ENCODE measurements at places on chromosomes 7 and 10.

GRCh38 chr10:96606946-96607345 is 20.1 kb upstream of the TM9SF3 start:
- no peak for DNase-seq

GRCh38 chr7:128909625-128910568 is 612 bp downstream of the KCP start:
- no peak for DNase-seq

DNA sequence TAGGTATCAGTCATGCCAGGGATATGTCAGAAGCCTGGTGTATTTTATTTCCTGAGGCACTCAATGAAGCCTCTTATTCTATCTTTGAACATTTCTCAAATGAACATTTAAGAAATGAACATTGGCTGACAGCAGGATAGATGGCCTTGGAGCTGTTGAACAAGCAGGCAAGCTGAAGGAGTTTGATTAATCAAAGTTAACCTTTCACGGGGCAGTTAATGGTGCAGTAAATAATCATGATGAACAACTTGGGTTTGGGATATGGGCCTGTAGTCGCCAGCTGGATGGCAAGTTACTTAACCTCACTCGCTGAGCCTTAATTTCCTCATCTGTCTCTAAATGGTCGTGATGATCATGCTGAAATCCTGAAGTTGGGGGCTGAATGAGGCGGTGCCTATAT is 333.0 kb downstream of the SFMBT2 start:
- DNase-seq, result no peak

DNA sequence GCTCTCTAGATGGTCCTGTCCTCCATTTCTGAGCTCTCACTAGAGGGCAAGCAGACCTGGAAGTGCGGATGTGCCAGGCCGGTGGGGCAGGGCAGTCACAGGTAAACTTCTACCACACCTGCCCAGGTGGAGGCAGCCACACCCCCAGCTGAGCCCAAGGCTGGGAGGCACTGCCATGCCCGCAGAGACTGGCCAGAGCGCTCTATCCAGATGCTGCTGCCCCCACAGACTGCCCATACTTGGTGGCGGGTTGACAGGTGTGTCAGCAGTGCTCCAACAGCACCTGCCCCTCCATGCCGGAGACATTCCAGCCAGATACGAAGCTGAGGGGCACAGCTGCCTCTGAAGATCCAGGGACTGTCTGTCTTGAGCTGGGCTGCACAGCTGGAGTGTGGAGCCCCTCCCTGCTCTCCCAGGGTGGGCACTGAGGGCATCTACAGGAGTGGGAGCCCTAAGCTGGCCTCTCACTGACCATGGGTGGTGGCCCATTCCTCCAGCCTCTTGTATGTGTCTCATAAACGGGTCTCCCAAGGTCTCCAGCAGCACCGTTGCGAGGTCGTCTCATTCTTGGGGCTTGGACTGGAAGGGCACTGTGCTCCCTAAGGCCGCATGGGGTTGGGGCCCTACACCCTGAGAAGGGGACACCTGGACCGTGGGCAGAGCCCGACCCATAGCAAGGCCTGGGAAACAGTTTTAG is 38.2 kb upstream of the PPIF start:
- no peak for DNase-seq

DNA sequence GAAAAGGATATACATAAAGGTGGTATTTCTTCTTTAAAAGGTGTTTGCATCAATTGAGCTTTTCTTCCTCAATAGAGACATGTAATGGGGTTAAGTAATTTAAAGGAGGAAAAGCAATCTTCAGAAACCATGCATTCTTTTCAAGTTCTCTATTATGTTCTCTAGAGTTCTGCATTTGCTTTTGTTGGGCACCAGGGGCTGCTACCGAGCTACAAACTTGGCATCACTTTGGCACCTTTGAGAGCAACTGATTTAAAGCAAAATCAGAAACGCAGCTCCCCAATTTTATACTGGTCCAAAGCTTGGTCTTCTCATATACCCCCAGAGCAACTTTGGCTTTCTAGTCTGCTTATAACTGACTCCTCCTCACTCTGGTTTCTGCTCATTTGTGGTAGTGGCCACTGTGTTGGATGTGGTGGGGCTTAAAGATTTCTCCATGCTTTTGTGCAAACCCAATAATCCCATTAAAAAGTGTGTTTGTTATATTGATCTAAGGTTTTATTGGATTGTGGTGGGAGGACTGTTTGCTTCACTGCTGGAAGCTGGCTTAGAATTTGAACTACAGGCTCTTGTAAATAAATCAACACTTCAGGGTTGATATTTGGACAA is 712.1 kb downstream of the PHTF2 start:
- no peak for DNase-seq

GRCh38 chr7:1969459-1970284 is 263.1 kb downstream of the MAD1L1 start:
- no peak for DNase-seq

DNA sequence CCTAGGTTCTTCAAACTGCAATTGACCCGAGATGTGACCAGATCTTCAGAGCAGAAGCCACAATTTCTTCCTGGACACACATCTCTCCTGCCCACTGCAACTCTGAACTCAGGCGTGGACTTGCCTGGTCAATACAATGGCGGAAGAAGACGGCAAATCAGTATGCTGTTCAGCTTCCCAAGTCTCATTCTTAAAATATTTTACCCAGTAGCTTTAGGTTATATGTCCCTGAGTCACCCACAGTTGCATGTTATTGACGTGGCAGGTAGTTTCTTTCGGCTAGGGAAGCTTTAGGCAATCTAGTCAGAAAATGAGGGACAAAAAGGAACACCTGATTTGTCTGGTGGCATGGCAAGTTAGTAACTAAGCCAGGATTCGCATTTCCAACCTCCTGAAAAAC is 22.5 kb downstream of the CEP41 start:
- no peak for DNase-seq

DNA sequence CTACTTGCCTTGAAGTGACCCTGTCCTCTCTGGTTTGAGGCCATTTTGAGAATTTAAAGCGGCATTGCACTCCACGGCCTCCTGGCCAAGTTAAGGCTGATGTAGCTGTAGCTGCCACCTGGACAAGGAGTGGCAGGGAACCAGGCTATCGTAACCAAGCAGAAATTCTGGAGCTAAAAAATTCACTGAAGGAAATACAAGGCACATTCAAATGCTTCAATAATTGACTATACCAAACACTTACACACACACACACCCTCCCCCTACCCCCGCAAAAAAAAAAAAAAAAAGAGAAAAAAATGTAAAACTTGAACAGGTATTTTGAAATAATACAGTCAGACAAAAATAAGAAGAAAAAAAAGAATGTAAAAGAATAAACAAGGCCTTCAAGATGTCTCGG is 409.0 kb upstream of the SEMA3A start:
- DNase-seq, result no peak

- no peak for DNase-seq
Measured at GRCh38 chr10:11255796-11256444, 238.2 kb downstream of the CELF2 start.

DNA sequence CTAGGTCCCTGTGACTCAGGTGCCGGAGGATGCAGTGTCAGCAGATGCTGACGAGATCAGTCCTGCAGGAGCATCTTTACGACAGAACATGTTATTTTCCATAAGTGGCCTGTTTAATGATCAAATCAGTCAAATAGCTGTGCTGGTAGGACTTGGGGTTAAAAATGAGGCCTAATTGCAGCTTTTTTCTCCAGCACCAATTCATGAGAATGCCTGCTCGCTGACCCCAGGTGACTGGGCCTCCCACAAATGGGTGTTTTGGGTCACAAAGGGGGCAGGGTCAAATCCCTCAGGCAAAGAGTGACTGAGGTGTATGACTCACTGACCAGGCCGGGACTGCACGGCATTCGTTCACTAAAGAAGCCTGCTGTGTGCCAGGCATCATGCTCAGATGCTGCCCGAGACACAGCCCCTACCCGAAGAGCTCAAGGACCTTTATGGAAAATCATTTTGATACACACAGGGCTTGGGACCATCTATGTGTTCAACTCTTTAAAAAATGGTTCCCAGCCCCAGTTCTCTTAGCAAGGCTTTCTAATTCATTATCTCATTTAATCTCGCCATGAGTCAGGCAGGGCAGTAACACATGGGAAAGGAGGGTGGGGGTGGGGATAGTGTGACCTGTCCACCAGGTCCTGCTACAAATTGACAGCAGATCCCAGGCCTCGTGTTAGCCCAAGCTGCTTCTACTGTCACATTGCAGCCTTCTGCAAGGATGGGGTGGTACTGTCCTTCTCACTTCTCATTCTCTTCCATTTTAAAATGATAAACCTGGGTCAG is 21.1 kb downstream of the ZNF775 start:
- no peak for DNase-seq

DNA sequence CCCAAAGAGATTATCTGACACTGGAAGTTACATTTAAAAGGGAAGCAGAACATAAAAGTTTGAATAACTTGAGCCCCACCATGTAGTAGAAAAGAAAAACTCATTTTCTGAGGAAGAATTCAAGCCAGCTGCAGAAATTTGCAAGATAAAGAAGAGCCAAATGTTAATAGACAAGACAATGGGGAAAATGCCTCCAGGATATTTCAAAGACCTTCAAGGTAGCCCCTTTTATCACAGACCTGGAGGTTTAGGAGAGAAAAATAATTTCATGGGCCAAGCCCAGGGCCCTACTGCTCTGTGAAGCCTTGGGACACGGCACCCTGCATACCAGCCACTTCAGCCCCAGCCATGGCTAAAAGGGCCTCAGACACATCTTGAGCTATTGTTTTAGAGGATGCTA is 18.4 kb upstream of the AKR1C1 start:
- no peak for DNase-seq

GRCh38 chr7:71096351-71096750 is 35.6 kb upstream of the GALNT17 start:
- DNase-seq, result no peak

DNA sequence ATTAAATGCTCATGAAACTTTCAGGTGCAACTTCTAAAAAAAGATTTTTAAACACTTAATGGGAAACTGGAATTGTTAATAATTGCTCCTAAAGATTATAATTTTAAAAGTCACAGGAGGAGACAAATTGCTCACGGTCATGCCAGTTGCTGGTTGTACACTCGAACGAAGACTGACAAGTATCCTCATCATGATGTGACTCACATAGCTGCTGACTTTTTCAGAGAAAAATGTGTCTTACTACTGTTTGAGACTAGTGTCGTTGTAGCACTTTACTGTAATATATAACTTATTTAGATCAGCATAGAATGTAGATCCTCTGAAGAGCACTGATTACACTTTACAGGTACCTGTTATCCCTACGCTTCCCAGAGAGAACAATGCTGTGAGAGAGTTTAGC is 79.3 kb downstream of the ITGB8 start:
- no peak for DNase-seq

GRCh38 chr7:47954231-47954911 is 6.1 kb upstream of the PKD1L1 start:
- no peak for DNase-seq

GRCh38 chr10:132708441-132708840 is 77.5 kb downstream of the NKX6-2 start:
- DNase-seq, result no peak

- peak; percentile 95 for DNase-seq
Measured at GRCh38 chr7:19404912-19405329, 259.7 kb upstream of the FERD3L start.

- peak; percentile 45 for DNase-seq
Measured at GRCh38 chr7:81600608-81601007, 169.2 kb downstream of the HGF start.

GRCh38 chr7:110386913-110387312 is 704.0 kb upstream of the LRRN3 start:
- peak; percentile 18 for DNase-seq

GRCh38 chr10:20713420-20713819 is 183.7 kb downstream of the NEBL start:
- DNase-seq, result no peak

DNA sequence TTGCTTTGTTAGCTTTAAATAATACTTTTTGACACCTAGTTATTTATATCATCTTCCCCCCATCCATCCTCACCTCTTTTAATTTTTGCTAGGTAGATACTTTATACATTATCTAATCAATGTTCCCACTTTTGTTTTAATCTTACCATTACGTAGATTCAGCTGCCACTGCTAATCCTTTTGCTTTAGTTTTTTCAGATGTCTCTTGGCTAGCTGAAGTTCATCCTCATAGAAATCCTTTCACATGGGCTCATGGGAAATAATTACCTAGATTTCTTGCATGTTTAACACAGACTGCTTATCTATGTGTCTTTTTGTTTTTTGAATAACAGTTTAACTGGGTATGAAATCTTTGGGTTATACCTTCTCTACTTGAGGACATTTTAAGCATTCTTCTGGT is 60.1 kb downstream of the ZNRF2 start:
- DNase-seq, result no peak

DNA sequence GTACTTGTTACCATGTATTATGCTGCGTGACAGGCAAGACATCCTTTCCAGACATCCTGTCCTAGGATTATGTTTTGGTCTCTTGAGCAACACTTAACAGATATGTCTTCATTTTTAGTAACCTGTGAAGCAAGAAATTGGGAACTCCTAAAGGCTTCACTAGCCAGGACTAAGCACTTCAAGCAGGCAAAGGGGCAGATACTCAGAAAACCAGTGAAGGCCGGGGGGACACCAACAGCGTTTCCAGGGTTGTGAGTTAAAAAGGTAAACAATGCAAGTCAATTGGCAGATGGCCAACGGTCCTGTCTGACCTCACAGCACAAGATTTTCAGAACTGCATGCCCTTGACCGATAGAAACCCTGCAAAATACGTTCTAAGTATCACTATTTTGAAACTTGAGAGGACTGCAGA is 77.6 kb upstream of the SFMBT2 start:
- DNase-seq, result no peak

DNA sequence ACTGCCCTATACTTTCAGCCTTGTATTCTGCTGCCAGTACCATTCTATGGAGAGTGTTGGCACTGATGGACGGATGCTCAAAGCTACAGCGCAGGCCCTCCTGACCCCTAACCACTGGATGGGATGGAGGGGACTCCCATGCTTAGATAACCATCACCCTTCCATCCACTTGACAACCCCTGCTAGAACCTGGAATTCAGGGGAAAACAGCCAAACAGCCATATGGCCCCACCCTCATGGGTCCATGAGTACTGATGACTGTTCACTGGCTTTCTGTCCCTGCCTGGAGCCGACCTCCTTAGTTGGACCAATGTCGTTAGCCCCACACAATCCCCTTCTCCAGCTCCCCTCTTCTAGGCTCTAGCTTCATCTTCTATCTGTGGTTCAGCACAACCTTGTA is 16.2 kb downstream of the DUSP5 start:
- no peak for DNase-seq

GRCh38 chr10:36412942-36413341 is 712.5 kb upstream of the ANKRD30A start:
- DNase-seq, result no peak

DNA sequence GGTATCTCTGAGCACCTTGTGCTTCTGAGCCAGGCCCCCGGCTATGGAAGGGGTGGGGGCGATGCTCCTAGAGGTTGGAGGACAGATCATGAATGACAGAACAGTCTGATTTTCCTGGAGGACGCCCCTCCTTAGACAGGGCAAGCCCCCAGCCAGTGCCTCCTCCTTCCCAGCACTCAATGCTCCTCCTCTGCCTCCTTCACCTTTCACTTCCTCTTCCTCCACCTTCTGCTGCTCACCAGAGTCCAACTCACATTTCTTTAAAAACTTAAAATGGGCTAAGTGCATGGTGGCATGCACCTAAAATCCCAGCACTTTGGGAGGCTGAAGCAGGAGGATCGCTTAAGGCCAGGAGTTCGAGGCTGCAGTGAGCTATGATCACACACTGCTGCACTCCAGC is 71.1 kb upstream of the CUX1 start:
- no peak for DNase-seq

Data from BJ (cell line).